HT1080 (cell line): ENCODE measurements at places on chromosomes 3 and 15. TPM values are rescaled to one million over a fixed set of nuclear protein-coding genes. Genes with fewer than 3 reads are reported as not detected.

GRCh38 chr15:80176443-80176842, 23.6 kb downstream of the FAH start:
- no peak for DNase-seq

Gene KCNH8
- total RNA-seq = not detected in 2 replicates

DNA sequence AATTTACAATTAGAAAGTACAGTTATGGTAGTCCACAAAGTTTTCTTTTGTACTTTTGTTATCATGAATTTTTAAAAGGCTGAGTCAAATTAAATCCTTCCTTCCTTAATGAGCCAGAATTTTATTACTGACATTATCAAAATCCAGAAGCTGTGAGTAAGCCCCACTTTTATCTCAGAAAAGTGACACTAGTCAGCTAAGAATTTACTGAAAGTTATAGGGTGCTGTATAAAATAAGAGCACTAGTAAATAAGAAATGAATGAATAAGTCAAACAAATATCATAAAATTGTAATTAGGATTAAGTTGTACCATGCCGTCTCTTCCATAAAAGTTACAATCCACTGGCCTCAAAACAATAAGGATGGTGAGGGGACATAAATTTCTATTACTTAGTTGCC, 15.3 kb downstream of the PLOD2 start:
- DNase-seq = no peak

- no peak for DNase-seq
Observed at GRCh38 chr3:27451251-27451650, 32.9 kb downstream of the SLC4A7 start.

DNA sequence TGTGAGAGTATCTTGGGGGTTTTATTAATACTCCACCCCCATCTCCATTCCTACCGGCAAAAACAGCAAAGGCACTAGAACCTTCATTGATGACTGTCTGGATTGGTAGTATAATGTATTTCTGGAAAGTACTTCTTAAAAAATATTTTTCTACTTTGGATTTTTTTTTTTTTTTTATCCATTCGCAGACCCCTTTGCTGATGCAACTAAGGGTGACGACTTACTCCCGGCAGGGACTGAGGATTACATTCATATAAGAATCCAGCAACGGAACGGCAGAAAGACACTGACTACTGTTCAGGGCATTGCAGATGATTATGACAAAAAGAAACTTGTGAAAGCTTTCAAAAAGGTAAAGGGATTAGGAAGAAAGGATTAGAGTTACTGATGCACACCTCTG, 1.2 kb downstream of the EIF1B start:
- DNase-seq = no peak

GRCh38 chr3:184761075-184761841, 49.4 kb upstream of the MAGEF1 start:
- no peak for DNase-seq

GRCh38 chr15:25465835-25466234, 27.0 kb upstream of the UBE3A start:
- DNase-seq = no peak

GRCh38 chr3:15040844-15041243, 24.3 kb downstream of the MRPS25 start:
- DNase-seq = no peak

Gene C3orf80
- 1.8 and 1.9 TPM in 2 replicates for total RNA-seq

DNA sequence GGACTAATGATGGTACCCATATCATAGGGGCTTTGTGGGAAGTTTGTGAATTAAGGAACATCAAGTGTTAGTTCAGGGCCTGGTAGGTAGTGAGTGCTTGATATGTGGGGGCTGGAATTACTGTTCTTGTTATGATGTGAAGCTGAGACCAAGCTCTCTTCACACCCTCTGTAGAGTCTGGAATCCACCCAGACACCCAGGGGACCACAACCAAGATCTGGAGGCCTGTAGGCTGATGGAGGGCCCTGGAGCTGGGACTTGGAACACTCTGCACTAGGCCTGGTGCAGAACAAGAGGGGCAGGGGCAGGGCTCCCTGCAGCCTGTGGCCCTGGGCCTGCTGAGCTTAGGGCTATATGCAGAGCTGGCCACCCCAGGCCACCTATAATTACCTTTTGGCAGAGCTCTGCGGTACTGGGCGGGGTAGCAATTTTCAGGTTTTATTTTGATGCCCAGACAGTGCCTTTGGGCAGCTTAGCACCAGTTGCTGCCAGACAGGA, 13.1 kb upstream of the PRKCD start:
- DNase-seq = no peak

Gene SLCO2A1
- 0.02 TPM in 1 of 2 replicates, not detected in the other for total RNA-seq

DNA sequence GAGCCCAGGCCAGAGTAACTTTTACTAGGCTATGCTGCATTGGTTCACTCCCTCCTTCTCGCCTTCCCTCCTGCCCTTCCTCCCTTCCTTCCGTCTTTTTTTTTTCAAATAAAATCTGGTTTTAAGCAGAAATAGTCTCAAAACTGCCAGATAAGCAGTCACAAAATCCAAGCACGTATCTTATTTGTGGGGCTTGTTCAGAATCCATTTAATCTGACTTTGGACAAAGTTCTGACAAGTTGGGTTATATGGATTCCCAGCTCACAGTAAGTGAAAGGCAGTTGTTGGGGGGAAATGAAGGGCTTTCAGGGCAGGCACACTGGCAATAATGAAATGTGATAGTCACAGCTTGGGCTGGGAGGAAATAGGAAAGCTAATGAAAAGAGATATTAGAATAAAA, 32.0 kb upstream of the PLXND1 start:
- no peak for DNase-seq

DNA sequence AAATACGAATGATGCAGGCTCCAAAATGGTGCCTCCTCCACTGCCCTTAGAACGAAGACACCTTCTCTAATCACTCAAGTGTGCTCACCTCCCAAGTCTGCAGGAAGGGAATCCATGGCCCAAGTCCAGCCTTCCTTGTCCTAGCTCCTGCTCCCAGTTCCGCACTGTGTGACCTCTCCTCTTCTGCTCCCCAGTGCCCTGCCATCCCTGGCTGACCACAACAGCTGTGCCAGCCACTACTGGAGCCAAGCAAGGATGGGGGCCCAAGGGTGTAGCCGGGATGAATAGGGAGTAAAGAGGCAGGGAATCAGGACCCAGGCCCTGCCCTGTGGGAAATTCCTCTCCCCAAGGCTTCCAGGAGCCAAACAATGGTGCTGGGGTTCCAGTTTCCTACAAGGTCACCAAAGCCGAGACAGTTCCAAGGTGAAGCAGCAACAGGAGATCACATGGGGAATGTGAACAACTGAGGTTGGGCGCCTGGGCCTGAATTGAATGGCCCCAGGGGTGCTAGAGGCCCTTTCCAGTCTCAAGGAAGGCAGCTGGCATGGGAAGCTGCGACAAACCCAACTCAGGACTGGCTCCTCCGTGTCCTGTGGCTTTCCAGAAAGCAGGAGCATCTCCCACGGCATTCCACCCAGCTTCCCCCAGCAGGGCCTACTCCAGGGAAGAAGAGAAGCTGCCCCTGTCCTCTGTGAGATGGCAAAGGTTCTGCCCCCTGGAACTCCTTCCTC, 20.2 kb downstream of the SEMA7A start:
- no peak for DNase-seq

- no peak for DNase-seq
Observed at GRCh38 chr3:107685383-107685782, 162.6 kb downstream of the BBX start.

GRCh38 chr3:23182996-23183513, 20.1 kb upstream of the UBE2E2 start:
- no peak for DNase-seq

Gene ZPLD1
- total RNA-seq = 0.11 and 0.23 TPM in 2 replicates

Gene UCN2
- 20.4 and 21.4 TPM in 2 replicates for total RNA-seq

DNA sequence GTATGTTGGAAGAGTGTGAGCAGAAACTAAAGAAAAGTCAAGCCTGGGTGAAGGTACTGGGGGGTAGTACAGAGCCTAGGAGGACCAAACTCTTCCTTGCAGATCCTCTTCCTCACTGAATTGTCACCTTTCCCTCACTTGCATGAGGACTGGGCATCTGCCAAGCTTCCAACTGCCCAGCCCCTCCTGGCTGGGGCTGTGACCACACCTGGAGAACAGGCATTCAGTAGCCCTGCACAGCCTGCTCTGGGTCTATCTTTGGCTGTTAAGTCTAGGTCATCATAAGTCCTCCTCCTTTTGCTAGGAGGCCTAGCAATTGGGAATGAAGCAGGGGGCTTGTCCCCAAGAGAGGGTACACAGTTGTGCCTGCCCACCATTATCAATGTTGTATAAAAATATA, 55.2 kb downstream of the CAPN7 start:
- no peak for DNase-seq

Gene EIF2B5
- total RNA-seq = 85.0 and 88.4 TPM in 2 replicates

GRCh38 chr15:101070502-101071273, 151.5 kb downstream of the LRRK1 start:
- peak; percentile 95 for DNase-seq

GRCh38 chr3:116423374-116423773, 21.9 kb downstream of the LSAMP start:
- no peak for DNase-seq

- peak; percentile 49 for DNase-seq
Observed at GRCh38 chr15:52362497-52362896, 66.9 kb upstream of the MYO5C start.

Gene ITIH1
- not detected in 2 replicates for total RNA-seq

Gene DLEC1
- total RNA-seq = not detected in 2 replicates

DNA sequence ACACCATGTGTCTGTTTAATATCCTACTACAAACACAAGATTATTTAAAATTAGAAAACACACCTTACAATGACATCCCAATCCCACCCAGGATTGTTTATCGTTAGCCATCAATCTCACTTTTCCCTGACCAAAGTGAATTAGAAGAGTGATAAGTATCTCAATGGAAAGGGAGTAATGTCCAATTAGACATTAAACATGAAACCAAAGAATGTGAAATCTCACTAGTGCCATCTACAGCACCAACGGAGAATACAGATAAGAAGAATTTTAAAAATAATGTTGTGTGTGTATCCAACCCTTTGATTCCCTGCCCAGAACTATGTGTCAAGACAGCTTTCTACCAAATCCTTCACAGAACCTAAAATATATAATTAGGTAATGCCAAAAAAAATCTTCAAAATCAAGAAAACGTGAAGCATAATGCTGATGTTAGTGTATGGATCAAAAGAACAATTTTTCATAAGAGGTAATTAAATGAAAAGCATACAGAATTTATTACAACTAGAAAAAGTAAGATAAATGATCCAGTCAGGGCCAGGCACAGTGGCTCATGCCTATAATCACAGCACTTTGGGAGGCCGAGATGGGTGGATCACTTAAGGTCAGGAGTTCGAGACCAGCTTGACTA, 64.2 kb downstream of the SCAPER start:
- DNase-seq = peak; percentile 48

Gene NRROS
- 4.0 and 7.1 TPM in 2 replicates for total RNA-seq

DNA sequence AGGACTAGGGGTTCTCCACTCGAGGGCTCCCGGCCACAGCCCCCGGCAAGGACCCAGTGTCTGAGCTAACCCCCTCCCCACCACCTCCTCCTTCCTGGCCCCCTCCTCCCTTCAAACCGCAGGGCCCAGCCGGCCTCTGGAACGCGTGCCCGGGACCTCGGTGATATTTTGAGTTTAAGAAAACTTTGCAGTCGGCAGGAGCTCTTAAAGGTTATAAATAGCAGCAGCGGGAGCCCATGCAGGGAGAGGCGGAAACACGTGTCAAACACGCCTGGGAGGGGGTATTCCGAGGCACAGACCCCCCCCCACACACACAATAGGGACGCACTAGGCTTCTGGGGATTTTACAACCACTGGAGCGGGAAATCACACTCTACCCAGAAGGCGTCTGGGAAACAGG, 3.1 kb upstream of the PTH1R start:
- no peak for DNase-seq

DNA sequence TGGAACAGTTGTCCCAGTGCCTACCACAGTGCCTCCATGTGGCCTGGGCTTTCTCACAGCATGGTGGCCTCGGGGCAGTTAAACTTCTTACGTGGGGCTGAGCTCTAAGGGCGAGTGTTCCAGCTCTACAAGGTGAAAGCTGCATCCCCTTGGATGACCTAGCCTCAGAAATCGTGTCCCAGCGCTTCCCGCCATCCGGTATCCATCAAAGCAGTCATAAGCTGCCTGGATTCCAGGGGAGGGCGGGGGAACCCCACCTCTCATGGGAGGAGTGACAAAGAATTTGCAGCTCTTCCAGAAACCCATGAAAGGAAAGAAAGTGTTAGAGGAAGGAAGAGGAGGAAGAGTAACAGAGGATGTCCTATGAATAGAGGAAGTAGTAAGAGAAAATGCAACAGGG, 45.8 kb upstream of the CCDC174 start:
- no peak for DNase-seq

Gene YEATS2
- total RNA-seq = 37.4 and 44.4 TPM in 2 replicates

Gene TM2D3
- 68.4 and 80.1 TPM in 2 replicates for total RNA-seq

Gene FHIT
- total RNA-seq = not detected in 2 replicates
